ENCODE measurements at places on chromosomes 16 and 17. TPM values are rescaled to one million over a fixed set of nuclear protein-coding genes. Genes with fewer than 3 reads are reported as not detected.
A peak's percentile ranks its signal among the peaks of the same experiment; 100 is the strongest.

Gene PKD1
- total RNA-seq, result 112 TPM

Gene KRT20
- not detected for total RNA-seq

DNA sequence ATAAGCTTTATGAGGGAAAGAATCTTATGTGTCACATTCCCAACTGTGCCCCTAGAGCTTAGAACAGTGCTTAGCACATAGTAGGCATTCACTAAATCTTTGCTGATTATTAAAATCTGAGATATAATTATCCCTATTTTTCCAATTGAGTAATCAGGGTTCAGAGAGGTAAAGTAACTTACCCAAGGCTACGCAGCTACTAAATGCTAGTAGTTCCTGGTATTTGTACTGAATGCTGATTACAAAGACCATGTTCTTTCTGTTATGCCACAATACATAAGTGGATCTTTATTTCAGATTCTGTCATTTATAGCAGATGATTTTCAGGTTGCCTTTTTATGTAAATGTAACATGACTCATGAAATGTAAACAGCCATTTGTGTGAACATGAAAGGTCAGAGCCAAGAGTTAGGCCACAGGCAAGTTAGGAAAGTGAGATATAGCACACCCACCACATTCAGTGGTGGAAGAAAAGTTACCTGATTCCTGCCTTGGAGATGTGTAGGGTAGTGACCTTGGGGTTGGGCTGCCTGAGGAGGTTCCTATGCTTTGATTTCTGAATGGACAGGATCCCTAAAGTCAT lies 77.2 kb downstream of the FTO start:
- DNase-seq, result no peak

GRCh38 chr16:49452108-49452507 lies 78.5 kb downstream of the C16orf78 start:
- DNase-seq, result no peak

Gene KRTAP2-2
- total RNA-seq, result not detected

Gene MEIOB
- 0.16 TPM for total RNA-seq

Gene PSMC3IP
- total RNA-seq, result 8.7 TPM

- no peak for DNase-seq
These were observed 82.8 kb downstream of the MYH13 start for GRCh38 chr17:10290041-10290440.

Gene SCIMP
- total RNA-seq, result not detected

Gene C17orf100
- 3.1 TPM for total RNA-seq

DNA sequence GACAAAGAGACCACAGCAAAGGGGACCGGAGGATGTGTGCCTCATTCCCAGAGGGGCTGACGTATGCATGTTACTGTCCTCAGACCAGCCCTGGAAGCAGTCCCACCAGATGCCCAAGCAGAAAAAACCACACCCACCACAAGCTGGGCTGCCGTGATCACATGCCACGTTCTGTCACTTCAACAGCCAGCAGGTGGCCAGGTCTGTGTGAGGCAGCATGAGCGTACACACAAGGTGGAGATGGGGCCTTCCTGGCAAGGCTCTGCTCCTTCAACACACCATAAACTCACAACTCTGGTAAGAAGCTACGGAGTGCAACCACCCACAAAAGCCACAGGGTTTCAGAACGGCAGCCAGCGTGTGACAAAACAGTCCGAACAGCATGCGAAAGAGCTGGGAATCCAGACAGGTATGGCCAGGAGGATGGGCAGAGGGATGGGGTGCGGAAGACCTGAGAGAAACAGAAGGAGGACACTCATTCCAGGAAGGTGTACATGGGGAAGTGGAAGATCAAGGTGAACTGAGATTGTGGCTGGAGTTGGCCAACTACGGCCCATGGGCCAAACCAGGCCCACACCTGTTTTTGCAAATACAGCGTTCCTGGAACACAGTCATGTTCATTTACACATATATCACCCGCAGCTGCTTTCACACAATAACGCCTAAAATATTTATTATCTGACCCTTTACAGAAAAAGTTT lies 27.9 kb downstream of the MBTPS1 start:
- DNase-seq, result no peak

GRCh38 chr16:70523743-70524398 lies at the start of gene SF3B3:
TSS of gene SF3B3 (plus strand) at chr16:70523816. CDS start at chr16:70526657, 2,841 bp downstream.
- DNase-seq, result no peak

DNA sequence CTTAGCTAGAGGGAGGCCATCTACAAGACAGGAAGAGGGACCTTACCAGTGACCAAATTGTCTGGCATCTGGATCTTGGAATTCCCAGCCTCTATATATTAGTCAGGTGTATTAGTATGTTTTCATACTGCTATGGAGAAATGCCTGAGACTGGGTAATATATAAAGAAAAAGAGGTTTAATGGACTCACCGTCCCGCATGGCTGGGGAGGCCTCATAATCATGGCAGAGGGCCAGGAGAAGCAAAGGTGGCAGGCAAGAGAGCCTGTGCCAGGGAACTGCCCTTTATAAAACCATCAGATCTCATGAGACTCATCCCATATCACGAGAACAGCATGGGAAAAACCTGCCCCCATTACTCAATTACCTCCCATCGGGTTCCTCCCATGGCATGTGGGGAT lies 500.2 kb downstream of the SHISA9 start:
- DNase-seq, result no peak

Gene TSNAXIP1
- total RNA-seq, result 1.3 TPM

- no peak for DNase-seq
These were observed 115.7 kb downstream of the RMI2 start for GRCh38 chr16:11460820-11461594.

- DNase-seq, result peak; percentile 16
These were observed 34.7 kb downstream of the EPN2 start for GRCh38 chr17:19271780-19272357.

GRCh38 chr16:66152823-66153393 lies 213.6 kb upstream of the CDH5 start:
- DNase-seq, result peak; percentile 92

DNA sequence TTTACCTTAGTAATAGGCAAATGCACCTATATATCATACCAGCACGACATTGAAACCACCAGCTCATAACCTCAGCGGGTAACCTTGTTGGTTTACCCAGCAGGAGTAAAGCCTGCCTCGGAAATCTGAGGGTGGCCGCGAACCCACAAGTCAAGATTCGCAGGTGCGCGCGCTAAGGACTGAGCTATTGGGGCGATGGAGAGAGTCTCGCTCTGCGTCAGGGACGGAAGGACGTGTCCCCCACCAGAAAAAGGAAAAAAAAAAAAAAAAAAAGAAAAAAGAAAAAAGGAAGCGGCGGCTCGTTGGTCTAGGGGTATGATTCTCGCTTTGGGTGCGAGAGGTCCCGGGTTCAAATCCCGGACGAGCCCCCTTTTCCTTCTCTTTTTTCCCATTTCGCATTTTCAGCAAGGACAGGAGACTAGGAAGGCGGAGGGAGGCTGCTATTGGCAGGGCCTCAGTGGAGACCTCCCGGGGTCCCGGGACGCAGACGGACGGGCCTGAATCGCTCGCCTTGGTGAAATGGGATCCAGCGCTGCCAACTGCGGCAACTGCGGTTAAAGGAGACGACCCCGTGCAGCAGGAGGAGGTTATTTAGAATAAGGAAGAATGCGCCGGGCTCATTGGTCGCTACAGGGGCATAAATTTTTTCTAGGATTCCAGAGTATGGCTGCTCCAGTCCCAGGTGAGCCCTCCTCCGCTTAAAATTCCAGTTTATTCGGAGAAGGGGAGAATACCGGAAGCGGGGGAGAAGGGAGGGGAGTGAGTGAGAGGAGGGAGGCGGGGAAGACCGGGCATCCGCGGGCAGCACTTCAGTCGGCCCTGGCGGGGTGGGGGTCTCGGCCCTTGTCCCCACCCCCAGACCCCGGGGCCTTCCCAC lies at the start of gene OR1F1:
Gene OR1F1 (plus strand): TSS at position 407 of the 877 bp plus-strand sequence.
- DNase-seq, result peak; percentile 62

DNA sequence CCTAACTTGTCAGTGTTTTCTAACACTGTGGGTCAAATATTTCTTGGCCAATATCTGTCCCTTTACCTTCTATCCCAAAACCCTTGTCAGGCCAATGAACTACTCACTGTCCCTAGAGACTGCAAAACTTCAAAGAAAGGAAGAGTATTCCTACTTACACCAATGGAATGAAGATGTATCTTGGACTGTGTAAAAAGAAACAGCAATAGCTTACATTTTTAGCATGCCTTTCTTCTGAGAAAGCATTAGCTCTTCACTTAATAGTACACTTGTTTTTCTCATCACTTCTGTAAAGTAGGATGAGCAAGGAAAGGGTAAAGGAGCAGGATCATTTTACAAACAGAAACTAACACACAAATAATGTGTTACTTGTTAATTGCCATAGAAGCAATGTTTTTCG lies 73.9 kb downstream of the STH start:
- DNase-seq, result peak; percentile 76

Gene CFAP119
- 4.0 TPM for total RNA-seq

DNA sequence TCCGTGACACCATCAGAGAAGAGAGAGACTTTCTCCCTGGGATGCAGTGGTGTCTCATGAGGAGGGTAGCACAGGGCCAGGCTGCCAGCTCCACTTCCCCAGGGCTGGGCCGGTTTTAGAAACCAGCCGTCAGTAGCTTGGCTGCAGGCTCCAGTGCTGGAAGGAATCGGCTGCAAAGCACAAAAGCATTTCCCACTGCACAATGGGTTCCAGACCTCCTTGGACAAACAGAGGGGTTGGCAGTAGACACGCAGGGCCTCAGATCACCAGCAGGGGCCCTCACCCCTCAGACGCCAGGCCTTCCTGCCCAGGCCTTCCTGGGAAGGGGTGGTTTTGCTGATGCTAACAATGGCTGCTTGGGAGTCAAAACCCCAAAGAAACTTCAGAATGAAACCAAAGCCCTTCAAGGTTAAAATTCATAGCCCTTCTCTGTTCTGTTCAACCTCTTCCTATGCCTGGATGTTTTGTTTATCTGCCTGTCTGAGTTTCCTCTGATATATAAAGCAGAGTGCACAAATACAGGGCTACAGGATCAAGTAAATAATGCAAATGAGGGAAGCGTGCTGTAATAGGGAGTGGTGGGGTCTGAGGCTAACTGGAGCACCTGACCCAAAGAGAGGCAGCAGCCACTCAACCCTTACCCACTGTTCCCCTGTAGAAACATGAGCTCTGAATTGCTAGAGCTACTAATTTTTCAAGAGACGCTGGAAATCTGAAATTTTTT lies 26.2 kb downstream of the TEKT5 start:
- no peak for DNase-seq

DNA sequence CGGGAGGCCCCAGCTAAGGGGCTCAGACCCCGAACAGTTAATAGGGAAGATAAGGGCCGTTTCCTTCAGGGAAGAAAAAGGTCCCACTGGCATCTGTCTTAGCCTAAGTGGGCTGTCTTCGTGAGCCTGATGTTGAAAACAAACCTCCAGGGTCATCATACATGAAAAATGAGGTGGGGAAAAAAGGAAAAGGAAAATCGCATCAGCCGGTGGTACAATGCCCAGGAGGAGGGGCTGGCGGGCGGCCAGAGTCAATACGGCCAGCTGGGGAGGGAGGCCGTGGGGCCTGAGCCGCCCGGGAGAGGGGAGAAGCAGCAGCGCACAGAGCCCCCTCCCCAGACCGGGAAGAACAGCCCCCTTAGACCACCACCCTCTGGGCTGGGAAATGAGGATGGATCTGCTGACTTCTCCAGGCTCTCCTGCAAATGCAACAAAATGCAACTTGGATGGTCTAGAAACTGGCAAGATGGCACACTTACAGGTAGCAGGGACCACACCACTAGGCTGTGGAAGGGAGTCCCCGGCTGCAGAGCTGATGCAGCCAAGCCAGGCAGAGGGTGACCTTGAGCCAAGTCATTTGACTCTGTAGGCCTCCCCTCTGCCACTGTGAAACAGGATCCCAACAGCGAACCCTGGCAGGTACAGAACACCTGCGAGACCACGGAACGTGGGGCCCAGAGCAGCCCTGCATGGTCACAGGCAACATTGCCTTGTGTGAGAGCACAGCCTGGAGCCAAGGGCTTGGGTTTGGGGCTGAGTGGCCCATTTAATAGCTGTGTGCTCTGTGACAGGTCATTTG lies 448.5 kb downstream of the SOX9 start:
- no peak for DNase-seq

DNA sequence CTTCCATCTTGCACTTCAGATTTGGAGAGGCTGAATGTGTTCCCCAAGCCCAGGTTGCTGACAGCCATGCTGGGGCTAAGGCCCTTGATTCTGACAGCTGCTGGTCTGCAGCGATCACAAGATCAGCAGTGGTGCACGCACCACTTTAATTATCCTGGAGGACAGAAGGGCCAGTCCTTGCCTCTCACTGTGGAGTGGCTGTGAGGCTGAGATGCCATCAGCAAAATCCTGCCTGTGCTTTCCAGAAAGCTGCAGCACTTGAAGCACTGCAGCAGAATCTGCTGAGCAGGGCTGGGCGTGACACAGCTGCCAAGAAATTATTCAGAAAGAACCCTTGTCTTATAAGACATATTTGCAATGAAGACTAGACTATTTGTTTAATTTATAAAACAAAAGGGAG lies 37.1 kb downstream of the NUP93 start:
- DNase-seq, result no peak

DNA sequence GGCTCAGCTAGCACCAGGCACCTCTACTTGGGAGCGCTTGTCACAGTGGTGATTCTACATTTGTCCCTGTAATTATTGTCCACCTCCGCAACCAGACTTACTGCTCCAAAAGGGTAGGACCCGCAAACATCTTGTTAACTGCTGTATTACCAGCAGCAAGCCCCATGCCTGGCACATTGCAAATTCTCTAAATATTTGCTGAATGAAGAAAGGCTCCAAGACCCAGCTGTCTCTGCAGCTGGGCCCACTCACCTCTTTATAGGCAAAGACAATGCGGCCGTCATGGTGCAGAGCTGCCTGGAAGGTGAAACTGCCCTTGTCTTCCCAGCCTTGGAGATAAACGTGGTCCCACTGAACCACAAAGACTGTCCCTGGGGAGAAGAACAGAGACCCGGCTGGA lies 44.3 kb downstream of the PLXDC1 start:
- no peak for DNase-seq

Gene SOST
- not detected for total RNA-seq

Gene CCDC40
- total RNA-seq, result 7.0 TPM

Gene CHST5
- not detected for total RNA-seq

DNA sequence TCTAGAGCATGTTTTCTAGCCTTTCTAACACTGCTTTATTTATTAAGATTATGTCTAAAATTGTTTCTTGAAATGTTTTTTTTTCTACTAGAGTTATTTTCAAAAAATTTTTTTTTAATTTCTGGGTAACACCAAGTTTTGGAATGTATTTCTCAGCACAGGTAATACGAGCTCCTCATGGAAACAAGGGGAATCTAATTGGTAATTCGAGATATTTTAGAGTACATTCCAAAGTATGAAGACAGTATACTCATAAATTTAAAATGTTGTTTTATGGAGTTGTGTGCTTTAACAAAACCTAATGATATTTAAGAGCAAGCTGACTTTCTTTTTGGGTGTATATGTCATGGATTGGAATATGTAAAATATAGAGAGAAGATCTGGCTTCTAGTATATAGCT lies 42.4 kb downstream of the OMG start:
- no peak for DNase-seq

Gene LDHD
- not detected for total RNA-seq

Gene KRT28
- total RNA-seq, result not detected

- no peak for DNase-seq
These were observed 194.7 kb downstream of the XYLT1 start for GRCh38 chr16:17276010-17276530.

DNA sequence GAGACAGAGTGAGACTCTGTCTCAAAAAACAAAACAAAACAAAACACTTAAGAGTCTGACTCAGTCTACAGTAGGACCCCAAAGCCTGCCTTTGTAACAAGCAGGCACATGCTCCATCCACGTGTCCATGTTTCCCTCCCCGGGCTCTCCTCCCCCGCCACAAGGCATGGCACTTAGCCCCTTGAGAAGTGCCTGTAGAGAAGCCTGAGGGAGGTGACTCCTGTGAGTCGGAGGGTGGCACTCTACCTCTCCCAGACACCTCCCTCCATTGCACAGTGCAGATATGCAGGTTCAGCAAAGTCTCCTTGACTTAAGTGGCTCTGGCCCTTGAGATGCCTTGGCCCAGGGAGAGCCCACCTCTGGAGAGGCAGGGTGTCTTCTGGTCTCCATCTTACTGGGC lies 6.8 kb downstream of the FHOD1 start:
- DNase-seq, result peak; percentile 29

All from astrocyte (in vitro differentiated cells and primary cell).